ENCODE measurements at places on chromosomes 2 and 18.

- no peak for DNase-seq
Measured at GRCh38 chr2:56077359-56077915, 106.4 kb upstream of the CCDC85A start.

DNA sequence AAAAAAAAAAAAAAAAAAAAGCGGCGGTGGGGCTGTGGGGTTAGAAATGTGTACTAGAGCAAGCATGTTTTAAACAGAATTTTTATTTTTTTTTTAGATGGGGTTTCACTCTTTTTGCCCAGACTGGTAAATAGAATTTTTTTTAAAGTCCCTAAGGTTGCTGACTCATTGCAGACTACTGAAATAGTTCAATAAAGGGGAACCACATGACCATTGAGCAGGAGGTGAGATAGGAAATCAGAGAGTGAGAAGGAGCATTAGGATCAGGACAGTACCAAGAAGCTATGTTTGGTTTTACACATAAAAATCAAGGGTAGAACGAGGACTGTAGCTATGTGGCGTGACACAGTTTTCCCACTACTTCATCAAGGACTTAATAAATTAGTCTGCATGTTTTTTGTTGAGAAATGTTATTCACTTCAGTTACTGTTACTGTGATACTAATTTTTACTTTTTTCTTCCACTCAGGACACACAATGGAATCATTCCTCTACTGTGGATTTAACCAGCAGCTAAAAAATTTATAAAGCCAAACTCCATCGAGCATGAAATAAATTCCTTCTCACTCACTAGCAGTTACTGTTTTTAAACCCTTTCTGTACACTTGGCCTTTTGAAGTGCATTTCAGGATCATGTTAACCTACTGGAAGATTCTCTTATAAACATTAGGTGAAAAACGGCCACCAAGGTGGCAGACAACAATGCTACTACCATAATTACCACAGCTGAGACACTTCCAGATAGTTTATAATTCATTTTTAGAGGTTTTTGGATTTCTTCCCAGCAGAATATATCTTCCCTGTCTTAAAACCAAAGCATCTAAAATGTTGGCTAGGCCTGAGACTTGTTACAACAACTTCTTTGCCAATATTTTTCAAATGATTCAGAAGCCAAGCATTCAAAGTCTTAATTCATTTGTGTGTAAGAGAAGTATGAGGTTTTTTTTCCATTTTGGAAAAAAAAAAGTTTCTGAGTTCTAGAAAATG is 33.2 kb downstream of the LAMA1 start:
- no peak for DNase-seq

GRCh38 chr2:173747035-173747434 is 218.1 kb downstream of the SP3 start:
- DNase-seq, result no peak

DNA sequence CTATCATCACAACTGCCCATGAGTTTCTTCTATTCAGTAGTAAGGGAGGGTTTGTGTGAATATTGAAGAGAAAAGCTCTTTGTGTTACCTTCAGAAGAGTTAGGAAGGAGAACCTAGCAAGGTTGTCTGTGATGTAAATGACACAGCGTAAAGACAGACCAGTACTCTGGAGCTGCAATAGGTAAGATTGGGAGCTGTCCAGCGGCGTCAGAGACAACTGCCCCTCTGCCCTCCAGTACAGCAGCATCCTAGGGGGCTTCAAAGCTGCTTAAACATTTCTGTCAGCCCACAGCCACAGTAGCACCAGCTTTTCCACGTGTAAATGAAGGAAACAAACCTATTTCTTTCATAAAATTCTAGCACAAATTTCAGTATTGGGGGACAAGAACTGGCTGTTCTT is 34.5 kb downstream of the NYAP2 start:
- DNase-seq, result no peak

DNA sequence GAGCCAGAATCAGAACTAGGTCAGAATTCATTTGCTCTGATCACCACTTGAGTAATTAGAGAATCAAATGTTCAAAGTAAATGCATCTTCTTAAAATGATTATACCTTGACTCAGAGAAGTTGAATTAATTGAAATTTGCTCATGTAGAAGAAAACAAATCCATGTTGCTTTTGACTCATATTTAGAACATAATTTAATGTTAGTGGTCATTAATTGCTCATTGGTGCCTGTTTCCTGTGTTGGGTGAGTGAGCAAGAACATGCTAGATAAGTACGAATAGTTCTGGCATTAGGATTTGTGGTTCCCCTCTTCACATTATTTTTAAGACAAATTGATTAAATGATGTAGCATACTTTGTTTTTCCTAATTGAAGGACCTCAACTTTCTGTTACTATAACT is 19.0 kb downstream of the ACVR2A start:
- no peak for DNase-seq

DNA sequence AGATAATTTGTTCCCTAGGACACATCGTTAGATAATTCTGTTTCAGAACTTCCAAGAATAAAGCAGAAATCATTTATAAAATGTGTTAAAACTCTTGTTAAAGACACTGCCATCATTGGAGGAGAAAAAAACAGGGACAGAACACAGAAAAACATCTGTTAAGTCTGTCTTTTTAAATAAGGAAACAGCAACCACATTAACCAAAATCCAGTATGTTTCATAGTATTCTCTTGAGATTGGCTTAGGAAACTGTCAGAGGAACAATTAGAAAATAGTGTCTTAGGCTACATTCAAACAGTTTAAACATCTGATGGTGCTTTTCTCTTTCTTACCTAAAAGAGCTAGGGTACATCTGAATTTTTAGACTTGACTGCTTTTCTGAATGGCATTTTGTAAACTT is 81.6 kb downstream of the PMS1 start:
- DNase-seq, result no peak

- DNase-seq, result no peak
Measured at GRCh38 chr18:63183378-63183777, 136.2 kb downstream of the BCL2 start.

GRCh38 chr2:68320118-68320641 is 431 bp upstream of the CNRIP1 start:
- no peak for DNase-seq

DNA sequence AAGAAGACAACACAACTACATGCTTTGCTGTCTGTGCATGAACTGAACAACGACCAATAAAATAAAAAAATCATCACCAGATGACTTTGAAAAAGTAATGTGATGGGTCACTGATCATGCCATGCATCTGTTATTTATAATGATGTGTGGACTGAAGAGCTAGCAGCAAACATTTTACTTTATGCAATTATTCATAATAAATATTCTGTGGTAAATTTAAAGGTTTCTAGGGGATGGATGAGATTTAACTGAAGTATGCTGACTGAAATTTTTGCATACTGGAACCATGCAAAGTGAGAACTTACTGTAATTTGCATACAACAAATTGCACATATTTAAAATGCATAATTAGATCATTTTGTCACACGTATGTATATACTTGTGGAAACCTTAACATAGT is 31.3 kb upstream of the BAZ2B start:
- DNase-seq, result no peak

- DNase-seq, result no peak
Measured at GRCh38 chr2:73746015-73746876, 9.1 kb upstream of the TPRKB start.

DNA sequence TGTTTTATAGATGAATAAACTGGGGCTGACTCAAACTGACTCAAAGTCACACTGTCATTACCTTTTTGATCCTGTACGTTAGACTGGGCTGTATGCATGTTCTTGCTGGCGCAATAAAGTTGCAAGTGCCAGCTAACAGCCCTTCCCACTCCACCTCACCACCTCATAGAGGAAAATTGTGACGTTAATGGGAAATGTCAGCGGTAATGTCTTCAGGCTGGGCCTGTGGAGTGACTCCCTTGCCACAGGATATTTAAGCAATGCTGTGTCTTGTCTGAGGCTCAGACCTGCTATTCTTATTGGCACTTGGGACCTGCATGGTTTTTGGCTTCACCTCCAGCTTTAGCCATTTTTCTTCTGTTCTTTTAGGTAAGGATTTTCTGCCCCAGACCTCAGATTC is 25.2 kb upstream of the CASP10 start:
- DNase-seq, result no peak

GRCh38 chr18:57502624-57503023 is 67.5 kb downstream of the ONECUT2 start:
- DNase-seq, result no peak

DNA sequence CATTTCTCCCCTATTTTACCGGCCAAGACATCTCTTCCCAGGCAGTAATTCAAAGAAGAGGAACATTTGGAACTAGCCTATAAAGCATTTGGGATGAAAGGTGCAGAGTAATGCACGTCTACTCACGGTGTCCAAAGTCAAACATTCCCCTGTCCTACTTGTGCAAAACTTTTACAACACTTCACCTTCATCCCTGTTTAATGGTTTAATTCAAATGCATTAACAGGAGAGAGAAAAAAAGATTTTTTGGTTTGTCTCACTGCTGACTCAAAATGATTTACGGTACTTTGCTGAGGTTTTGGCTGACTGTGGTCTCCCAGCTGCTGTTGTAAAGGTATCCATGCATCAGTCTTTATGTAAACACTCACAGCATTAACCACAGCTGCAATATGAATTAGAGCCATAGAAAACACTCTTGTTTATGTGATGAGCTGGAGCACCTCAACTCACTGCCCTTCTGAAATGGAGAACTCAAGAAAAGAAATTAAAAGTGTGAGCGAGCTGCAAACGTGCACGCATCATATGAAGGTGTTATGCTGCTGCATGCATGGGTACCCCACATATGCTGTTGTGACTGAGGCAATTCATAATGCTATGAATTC is 220.5 kb downstream of the PIEZO2 start:
- DNase-seq, result no peak

GRCh38 chr18:7945882-7946281 is 378.8 kb downstream of the PTPRM start:
- DNase-seq, result no peak

DNA sequence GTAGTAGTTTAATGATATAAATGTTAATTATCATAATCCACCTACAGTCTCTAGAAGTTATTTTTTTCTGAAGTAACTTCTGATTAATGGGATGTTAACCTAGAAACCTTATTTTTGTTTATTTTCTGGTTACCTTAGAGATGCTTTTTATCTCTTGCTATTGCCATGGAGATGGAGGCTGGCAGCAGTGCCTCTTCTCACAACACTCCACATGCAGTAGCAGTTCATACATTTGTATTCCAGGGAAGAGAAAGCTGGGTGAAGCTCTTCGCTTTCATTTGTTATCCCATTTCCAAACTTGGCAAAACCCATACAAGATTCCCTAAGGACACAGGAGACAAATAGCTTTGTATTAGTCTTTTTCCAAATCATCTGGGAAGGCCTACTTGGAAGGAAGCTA is 1794.1 kb upstream of the LRRTM1 start:
- no peak for DNase-seq

DNA sequence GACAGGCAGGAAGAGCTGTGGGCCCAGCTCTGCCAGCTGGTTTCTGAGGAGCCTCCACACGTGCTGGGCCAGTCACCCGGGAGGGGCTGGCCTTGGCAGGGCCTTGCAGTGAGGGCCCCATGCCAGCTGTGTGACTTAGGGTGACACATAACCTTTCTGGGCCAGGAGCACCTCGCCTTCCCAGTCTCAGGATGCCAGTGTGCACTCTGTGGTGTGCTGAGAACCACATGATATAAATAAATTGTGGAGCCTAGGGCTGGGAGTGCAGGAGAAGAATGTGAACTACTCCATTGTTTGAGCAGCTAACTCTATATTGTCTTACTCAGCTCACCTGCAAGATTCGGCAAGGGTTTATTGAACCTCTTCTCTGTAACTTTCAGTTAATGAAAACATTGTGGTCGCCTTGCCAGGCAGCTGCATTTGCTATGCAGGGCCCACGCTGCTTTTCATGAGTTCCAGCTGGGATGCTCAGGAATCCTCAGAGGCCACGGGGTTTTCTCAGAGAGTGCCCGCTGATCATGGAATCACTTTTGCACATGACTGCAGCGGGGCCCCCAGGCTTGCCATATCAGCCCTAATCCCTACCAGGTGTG is 222.3 kb downstream of the SH3RF3 start:
- DNase-seq, result no peak

- no peak for DNase-seq
Measured at GRCh38 chr2:71457123-71457915, 4.0 kb downstream of the DYSF start.

GRCh38 chr2:30764021-30764800 is 43.0 kb downstream of the CAPN13 start:
- no peak for DNase-seq

- no peak for DNase-seq
Measured at GRCh38 chr18:22182884-22183697, 13.7 kb downstream of the GATA6 start.

DNA sequence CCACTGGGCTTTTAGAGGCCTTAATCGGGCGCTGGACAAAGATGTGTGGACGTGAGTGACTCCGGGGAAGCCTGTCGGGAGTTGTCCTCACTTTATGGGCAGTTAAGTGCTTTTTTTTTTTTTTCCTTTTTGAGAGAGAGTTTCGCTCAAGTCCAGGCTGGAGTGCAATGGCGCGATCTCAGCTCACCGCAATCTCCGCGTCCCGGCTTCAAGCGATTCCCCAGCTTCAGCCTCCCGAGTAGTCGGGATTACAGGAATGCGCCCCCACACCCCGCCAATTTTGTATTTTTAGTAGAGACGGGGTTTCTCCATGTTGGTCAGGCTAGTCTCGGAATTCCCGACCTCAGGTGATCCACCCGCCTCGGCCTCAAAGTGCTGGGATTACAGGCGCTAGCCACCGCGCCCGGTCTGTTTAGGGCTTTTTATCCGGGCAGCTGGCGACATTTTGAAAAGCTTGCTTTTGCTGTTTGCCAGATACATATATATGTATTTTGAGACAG is 1.5 kb downstream of the MSH6 start:
- DNase-seq, result no peak

DNA sequence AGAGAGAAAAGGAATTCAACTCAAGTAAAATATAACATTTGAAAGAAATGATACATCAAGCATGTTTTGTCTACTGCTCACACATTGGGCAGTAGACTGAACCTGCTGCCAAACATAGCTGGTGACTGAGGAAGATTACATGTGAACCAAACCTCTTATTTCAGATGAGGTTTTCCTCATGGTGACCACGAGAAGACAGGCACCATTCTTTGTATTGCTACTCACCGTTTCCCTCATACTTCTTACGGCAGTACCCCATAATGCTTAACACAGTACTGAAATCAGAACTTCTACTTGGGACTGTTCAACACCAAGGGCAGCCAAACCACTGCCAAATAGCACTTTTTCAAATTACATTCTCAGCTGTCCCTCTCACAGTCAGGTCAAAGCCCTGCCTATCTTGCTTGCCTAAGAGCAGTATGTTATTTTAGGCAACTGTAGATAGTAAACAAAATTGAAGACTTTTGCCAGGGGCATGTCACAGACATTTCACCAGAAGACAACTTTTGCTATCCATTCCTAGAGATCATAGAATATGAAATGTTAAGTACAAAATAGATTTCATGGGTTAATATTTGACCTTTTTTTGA is 167.1 kb upstream of the DOK6 start:
- DNase-seq, result no peak

DNA sequence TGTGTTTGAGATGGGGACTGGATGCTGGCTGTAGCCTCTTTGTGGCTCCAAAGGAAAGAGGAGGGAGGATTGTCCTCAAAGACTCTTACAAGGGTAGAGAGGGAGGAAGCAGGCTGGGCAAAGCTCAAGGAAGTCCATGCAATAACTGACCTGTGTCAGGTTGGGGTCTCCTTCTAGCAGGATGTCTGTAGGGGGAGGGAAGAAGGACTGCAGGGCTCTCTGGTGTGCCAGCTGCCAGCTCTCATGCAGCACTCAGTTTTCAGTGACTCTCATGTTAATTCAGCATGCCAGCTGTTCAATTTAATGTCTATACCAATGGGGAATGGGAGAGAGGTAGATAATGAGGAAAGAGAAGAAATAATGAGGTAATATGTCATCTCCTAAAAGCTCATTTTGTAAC is 85.3 kb upstream of the RANBP2 start:
- no peak for DNase-seq

All from stimulated activated CD4-positive, alpha-beta T cell treated with anti-CD3 and anti-CD28 coated beads, Interleukin-4, amount 100 ng/mL, for 1 hour (primary cell).